AG20443 (cell line): ENCODE measurements at places on chromosomes 11 and 22.

GRCh38 chr22:46739094-46739870 lies 1.2 kb upstream of the CERK start:
- DNase-seq: peak; percentile 73

GRCh38 chr22:20008221-20008995 lies 8.2 kb downstream of the ARVCF start:
- DNase-seq: no peak

DNA sequence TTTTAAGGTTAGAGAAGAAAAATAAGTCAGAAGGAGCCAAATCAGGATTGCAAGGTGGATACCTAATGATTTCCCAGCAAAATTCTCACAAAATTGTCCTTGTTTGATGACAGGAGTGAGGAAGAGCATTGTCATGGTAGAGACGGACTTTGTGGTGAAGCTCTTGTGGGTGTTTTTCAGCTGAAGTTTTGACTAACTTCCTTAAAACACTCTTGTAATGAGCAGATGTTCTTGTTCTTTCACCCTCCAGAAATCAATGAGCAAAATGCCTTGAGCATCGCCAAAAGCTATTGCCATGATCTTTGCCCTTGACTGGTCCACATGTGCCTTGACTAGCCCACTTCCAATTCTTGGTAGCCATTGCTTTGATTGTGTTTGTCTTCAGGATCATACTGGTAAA lies 20.0 kb downstream of the CALCB start:
- no peak for DNase-seq

DNA sequence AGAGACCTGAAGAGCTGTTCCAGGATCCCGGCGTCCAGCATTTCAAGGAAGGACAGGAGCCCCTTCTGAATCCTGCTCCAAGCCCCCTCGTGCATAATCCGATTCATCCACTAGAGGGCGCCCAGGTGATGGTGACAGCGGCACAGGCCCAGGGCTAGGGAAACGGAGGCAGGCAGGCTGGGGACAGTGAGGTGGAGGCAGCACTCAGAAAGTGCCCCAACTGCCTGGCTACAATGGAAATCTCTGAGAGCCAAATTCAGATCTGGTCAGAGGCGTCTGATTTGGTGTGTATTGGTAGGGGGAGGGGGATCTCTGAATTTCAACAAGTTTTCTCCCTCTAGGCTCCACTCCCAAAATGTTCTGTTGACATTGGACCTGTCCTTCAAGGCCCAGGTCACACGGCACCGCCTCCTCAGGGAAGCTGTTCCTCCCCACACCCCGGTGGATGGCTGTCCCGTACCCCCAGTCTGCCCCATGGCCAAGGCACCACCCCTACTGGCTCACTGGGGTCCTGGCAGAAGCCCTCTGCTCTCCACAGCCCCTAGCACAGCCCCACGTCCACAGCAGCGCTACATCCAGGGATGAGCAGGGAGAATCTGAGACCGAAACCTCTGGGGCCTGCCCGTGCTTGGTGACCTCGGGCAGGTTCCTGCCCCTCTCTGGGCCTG lies 142.9 kb downstream of the CRYBB2 start:
- DNase-seq: peak; percentile 88

DNA sequence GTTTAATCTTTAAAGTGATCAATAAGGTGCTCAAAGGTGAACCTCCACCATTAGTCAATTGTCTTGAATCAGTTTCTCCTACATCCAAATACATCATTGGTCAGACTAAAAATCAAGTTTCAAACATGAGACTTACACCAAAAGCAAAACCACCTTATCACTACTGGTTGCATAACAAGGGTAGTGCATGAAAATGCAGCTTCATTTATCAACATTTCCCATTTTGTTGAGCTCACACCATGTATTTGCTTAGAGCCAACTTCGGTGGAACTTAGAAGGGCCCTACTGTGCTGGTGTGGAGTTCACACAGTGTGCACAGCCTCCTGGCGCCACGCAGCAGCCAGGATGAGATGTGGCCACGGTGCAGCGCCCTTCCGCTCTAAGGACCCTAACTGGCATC lies 23.1 kb upstream of the PHLDA2 start:
- no peak for DNase-seq

- DNase-seq: peak; percentile 56
Observed at GRCh38 chr22:40709752-40710413, 30.6 kb downstream of the MCHR1 start.

DNA sequence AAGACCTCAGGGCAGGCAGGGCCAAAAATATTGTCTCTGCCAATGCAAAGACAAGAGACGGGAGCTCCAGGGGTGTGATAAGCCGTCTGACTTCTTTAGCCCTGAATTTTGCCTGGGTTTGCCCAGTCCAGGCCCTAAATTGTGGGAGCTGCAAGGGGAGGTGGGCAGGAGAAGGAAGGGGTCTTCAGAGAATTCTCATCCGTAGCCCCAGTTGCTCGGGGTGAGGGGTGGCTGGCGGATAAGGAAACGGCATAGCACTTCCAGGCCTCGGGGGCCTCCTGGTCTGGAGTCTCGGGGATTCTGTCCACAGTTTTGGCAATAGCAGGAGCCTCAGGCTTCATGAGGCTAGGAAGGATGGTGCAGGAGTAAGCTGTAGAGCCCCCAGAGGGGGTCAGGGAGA lies 7.4 kb downstream of the CD5 start:
- no peak for DNase-seq

DNA sequence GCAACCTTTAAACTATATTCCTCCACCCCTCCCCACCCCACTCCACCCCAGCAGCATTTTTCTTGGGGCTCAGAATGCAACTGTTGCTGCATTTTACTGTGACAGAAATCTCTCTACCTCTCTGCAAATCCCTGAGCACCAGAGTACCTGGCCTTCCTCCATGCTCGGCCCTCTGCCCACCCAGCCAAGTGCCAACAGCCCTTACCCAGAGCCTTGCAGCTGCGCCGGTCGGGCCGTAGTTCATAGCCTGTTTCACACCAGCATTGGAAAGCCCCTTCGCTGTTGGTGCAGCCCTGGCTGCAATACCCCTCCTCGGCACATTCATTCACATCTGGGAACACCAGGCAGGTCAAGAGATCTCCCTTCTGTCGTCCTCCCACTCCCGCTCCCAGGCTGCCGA lies 23.4 kb downstream of the LRP4 start:
- no peak for DNase-seq

DNA sequence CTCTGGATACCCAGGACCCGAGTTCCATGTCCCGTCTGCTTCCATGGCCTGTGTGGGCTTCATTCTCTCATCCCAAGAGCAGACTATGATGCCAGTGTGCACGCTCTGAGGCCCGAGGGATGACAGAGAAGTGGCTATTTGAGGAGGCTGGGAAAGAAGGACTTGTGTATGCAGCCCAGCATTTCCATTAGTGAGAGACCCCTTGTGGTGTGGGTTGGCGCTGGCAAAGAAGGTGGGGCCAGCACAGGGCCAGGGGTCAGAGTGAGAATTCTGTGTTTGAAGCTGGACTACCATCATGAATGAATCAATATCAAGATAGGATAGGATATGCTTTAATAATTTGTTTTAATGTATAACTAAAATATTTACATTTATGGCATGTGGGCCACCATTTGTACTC lies 200.8 kb downstream of the HIPK3 start:
- no peak for DNase-seq

DNA sequence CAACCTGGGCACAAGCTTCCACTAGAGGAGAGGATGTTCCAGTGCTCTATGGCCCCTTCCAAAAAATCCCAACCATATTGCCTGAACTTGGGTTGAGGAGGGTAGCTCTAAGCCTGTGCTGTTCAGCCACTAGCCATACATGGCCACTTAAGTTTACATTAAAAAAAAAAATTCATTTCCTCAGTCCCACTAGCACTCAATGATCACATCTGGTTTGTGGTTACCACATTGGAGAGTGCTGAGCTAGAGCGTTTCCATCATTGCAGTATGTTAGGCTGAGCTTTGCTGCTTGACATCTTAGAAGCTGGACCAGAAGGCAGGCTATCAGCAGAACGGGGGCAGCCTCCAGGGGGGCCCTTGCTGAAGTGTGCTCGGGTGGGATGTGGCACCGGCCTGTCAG lies 43.5 kb upstream of the CYP2D6 start:
- no peak for DNase-seq

GRCh38 chr11:119052163-119052814 lies 4.7 kb downstream of the HYOU1 start:
- no peak for DNase-seq

- DNase-seq: no peak
Observed at GRCh38 chr22:21683401-21683811, 17.6 kb downstream of the PPIL2 start.

- DNase-seq: no peak
Observed at GRCh38 chr22:36480941-36481392, 473 bp downstream of the TXN2 start.

- no peak for DNase-seq
Observed at GRCh38 chr11:17771841-17772401, 37.3 kb downstream of the KCNC1 start.

DNA sequence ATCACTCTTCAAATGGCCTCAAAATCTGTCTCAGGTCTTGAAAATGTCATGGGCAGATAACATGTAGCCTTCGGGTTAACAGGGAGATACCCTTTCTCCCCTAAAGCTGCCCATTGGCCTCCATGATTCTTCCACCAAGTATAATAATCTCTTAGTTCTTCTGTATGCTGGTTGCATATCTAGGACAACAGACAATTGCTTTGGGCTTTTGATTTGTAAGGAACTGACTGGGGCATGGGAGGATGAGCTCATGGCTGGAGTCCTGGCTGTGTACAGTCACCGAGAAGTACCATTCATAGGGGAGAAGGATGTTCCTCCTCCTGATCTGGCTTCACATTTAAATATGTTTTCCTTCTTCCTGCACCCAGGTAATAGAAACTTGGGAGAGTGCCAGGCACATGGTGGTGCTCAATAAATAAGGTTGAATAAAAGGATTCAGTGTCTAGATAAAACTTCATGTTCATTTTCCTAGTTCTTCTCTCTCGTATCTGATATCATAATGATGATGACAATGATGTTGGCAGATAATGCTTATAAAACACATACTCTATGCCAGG lies 2.8 kb upstream of the AMPD3 start:
- no peak for DNase-seq

DNA sequence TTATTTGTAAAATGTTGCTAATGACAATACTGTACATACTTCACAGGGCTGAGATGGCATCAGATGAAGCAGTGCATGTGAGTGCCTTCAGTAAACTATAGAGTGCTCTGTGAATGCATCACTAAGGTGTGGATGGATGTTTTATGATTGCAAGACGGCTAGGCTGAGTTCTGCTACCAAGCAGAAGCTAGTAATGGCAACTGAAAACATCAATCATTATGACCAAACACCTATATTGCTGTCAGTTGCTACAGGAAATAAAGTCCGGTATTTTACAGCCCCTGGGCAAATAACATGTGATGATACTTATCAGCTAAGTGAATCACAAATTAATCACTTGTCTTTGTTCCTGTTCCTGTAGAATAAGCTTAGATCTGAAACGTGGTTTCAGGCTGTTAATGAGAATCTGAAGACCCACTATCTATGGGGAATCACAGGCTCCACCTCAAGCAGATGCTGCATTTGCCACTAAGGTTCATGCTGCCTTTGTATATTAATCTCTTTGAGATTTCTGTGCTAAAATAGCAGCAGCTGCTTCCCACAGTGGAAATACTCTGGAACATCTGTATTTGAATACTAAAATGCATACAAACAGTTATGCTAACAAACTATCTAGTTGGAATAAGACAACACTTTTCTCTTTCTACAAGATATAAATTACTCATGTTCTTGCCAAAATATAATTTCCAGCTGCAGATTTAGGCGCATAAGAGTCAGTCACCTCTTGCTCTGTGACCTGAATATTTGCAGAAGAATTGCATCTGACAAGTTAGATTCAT lies 254.0 kb upstream of the PITPNB start:
- no peak for DNase-seq

DNA sequence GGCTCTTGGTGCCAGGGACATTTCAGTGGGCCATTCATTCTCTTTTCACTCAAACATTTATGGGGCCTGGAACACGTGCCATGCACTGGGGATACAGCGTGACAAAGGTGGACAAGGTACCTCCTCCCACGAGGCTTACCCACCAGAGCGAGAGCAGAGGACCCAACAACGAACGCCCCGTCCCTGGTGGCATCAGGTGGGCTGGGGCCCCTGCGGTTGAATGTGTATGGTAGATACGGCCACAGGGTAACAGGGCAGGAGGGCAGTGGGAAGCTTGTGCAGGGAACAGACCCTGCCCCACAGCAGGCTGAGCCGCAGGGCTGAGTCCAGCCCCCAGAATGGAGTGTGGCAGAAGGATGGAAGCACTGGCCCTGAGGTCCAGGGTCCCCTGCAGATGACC lies 81.1 kb downstream of the LRRC32 start:
- no peak for DNase-seq

DNA sequence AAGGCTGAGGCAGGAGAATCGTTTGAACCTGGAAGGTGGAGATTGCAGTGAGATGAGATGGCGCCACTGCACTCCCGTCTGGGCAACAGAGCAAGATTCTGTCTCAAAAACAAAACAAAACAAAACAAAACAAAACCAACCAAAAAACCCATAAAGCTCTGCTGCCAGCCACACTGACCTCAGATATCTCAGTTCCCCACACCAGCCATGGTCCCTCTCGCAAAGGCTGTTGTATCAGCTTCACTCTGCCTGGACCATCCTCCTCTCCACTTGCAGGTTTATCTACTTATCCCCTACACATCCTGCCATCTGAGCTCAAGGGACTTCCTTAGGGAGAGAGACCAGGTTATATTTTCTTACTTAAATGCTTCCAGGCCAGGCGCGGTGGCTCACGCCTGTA lies 11.1 kb downstream of the BACE1-AS start:
- no peak for DNase-seq

DNA sequence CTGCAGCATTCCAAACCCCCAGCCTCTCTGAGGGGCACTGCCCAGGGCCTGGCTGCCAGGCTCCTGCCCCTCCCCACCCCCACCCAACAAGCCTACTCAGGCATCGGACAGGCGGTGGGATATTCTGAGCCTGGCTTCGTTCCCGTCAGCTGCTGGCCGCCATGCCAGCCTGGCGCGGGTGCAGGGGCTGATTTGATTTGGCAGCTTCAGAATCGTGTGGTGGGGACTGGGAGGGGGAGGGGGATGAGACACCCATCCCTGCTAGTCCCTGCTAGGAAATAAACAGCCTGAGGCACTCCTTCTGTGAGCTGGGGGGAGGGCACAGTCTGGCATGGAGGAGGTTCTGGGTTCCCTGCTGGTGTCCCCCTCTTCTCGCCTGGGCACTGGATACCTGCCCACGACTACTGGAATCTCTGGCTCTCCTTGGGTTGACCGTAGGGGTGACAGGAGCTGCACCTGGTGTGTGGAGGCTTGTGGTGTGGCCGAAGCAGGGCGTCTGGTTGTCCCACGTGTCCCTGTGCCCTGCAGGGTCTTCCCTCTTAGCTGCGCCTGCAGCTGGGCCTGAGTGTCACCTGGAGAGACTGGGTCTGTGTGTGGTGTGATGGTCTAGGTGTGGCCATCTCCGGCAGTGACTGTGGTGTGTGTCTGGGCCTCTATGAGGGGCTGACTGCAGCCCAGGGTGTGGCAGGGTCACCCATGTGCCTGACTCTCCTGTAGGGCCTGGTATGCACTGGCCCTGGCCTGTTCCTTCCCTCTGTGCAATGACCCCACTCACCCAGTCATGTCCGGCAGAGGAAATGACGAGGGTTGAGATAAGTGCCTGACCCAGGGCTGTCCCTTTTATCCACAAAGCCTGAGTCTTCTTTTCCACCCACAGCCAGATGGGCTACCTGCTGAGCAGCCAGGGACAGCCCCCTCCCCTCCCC lies 42.2 kb downstream of the PDE2A start:
- no peak for DNase-seq
